ENCODE measurements at places on chromosomes 12 and 14. TPM values are rescaled to one million over a fixed set of nuclear protein-coding genes. Genes with fewer than 3 reads are reported as not detected.

The TIGAR gene
- polyA plus RNA-seq = 9.3 TPM

The SOAT2 gene
- polyA plus RNA-seq = 1.2 TPM

The ADAM21 gene
- polyA plus RNA-seq = 0.37 TPM

The BCL7A gene
- 36.0 TPM for polyA plus RNA-seq

The ARID2 gene
- 41.9 TPM for polyA plus RNA-seq

The DEGS2 gene
- polyA plus RNA-seq = 11.1 TPM

The TEX22 gene
- 1.3 TPM for polyA plus RNA-seq

The CNOT2 gene
- 155 TPM for polyA plus RNA-seq

The AKAP5 gene
- polyA plus RNA-seq = 5.2 TPM

All from right renal cortex interstitium (tissue), 3 donors.